ENCODE measurements at places on chromosomes 4 and X.

DNA sequence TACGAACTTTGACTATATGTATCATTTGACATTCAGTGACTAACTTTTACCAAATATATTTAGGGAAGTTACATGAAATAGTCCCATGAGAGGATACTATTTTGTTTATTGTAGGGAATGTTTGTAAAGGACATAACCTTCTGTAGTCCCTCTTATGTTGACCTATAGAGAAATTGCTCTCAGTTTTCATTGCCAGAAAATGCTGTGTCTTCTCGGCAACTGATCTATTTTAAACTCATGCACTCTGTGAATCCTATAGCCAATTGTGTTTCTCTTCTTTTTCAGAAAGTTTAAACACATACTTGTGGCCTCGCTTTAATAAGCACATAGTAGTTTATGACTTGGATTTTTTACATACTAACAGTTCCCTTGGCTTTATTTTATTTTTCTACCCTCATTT, 38.2 kb downstream of the DMP1 start:
- DNase-seq: no peak

GRCh38 chrX:151985531-151985930, 11.1 kb upstream of the GABRE start:
- DNase-seq: no peak

GRCh38 chrX:7545564-7545963, 297.4 kb upstream of the VCX start:
- DNase-seq: no peak

GRCh38 chr4:163085085-163085484, 81.6 kb downstream of the NAF1 start:
- no peak for DNase-seq

DNA sequence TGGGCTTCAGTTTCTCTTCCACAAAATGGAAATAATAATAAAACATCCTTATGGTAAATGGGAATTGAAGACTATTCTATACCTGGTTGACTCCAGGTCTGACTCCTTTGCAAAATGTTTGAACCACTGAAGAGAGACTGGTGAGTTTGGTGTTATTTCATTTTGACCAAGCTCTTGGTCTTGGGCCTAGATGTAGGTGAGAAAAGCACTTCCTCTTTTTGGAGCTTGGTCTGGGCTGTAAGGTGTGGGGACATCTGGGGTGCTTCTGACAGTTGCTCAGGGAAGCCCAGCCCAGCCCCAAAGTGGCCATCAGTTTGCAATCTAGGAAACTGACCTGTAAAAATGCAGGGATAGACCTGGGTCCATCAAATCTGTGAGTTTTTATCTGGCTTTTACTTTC, 26.8 kb upstream of the SOD3 start:
- DNase-seq: no peak

DNA sequence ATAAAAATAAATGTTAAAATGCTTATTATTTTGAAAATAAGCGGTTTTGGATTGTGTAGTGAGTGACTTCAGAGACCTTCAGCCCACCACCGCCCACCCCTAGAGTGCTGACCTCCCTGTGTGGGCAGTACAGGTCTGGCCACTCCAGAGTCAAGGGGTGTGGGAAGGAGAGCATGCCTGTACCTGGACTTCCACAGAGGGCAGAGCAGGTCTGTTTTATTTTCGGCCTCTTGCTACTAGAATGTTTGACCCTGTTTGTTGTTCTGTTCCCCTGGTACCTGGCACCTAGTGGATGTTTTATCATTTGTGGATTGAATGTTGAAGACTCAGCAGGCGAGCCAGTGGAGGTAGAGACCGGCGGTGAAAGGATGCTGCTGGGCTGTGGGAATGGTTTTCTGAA, 14.3 kb downstream of the PIGG start:
- DNase-seq: no peak

GRCh38 chrX:17878028-17878670, 17.1 kb upstream of the RAI2 start:
- DNase-seq: no peak

All from SK-N-DZ (cell line).